ENCODE measurements at places on chromosomes 7 and 10.

DNA sequence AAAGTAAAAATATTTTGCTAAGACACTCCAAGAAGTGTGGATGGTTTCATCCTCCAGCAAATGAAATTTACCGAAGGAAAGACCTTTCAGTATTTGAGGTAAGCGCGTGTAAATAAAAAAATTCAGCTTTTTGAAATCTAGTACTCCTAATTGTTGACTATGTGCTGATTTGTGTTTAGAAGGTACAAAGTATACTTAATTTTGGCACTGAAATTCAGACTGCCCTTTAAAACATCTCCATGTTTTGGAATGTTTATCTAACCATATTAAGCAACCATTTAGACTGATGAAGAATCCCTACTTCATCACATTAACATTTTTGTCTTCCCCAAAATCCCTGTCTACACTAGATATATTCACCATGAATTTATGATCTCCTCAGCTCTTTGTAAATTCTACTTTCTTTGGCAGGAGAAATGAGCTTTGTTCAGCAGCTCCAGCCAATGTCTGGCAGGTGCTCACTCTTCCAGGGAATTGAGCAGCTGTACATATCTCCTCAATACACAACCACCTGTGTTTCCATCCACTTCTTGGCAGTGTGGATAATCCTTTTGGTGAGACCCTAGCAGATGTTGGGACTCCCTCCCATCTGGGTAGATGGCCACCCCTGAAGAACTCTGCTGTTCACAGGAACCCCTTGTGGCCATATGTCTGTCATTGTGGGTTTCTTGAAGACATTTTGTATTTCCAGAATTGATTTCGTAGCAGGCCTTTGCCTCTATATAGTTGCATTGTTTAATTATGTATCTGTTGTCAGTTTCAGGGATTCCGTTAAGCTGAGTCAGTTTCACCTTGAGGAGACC is 129.4 kb upstream of the SAMD8 start:
- no peak for DNase-seq

GRCh38 chr7:1096156-1097119 is 8.5 kb downstream of the GPER1 start:
- no peak for DNase-seq

DNA sequence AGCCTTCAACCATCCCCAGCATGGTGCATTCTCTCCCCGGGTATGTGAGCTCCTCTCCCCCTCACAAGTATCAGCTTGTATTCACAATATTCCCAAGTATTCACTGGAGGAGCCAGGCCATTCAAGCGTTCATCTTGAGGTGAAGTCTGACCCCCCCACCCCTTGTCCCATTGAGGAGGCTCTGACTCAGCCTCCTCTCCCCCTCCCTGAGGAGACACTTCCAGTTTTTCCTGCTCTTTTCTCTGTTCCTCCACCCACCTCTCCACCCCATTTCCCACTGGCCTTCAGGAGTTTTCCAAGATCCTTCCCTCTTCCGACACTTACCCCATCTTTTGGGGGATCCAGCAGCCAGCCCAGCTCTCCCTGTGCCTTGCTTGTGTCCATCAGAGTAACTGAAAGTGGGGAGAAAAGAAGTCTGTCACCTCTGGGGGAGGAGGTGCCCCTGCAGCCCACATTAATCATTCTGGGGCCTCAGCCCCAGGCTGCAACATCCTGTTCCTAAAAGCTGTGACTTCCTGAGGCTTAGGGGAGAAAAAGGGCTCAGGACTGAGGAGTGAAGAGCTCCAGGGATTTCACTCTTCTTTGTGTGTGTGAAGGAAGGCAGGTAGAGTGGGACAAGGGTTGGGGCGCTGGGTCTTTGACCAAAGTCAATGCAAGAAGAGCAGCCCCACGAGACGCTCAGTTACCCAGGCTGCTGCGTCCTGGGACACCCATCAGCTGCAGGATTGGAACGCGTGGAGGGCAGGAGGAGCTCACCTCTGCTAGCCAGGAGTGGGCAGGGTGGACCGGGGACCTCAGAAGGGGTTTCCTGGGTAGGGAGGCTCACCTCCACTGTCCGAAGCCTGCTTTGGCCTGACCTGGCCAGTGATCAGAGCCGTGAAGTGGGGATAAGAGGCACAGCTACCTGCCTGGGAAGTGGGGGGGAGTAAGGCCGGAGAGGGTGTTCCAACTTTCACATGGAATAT is 1.1 kb downstream of the EPHA1 start:
- DNase-seq = no peak

- DNase-seq = no peak
Measured at GRCh38 chr7:50315739-50316671, 11.5 kb downstream of the IKZF1 start.

DNA sequence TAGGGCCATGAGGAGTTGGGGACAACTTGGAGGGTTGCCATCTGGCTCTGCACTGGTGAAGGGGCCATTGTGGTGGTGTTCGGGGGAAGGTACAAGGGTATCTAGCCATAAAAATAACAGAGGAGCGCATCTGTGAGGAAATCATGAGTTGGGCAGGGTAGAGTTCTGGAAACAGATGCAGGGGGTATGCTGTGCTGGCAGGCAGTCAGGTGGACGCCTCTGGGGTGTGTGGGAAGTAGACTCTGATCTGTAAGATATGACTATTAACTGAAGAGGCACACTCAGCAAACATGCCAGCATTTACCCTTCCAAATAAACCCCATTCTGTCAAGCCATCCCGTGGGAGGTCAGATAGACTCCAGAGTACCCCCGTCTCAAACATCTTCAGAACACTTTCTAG is 79.8 kb downstream of the CLEC2L start:
- no peak for DNase-seq

DNA sequence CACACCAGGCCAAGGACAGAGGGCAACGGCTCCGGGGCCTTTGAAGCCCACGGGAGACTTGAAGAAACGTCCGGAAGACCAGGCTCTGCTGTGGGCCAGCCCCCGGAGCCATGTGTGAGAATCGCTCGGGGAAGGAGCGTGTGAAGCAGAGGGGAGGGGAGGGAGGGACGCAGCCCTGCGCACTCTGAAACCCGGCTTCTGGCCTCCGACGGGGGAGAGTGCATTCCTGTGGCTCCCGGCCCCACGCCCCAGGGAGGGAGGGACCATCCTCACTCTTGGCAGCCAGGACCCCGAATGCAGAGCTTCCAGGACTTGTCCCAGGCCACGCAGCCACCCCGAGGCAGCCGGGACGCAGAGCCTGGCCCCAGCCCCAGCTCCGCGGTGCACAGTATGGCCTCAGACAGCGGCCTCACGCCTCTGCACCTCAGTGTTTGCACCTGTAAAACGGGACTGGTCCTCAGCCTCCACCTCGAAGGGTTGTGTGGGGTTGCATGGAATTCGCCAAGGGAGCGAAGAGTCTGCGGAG is 67.4 kb downstream of the PDGFA start:
- no peak for DNase-seq

DNA sequence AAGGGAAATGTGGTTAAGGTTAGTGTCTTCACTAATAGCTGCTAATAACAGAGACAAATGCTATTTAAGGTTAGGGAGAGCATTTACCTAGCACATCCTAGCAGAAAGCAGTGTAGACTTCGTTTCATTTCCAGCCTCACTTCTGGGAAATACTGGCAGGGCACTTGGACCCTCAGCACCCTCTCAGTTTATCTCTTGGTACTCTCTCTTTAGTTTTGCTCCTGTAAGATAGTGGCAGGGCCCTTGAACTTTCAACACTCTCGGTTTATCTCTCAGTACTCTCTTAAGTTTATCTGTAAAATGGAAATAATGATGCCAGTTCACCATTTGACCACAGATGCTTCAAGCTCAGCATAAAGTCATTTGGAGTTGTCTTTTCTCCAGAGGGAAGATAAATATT is 118.4 kb downstream of the MBL2 start:
- DNase-seq = no peak

GRCh38 chr7:151850491-151851124 is 26.3 kb downstream of the PRKAG2 start:
- no peak for DNase-seq

- DNase-seq = no peak
Measured at GRCh38 chr7:47128700-47129099, 453.2 kb downstream of the TNS3 start.

- peak; percentile 0 for DNase-seq
Measured at GRCh38 chr10:28432210-28432676, 100.7 kb upstream of the WAC start.

- DNase-seq = no peak
Measured at GRCh38 chr7:16801111-16801542, 3.7 kb downstream of the AGR2 start.

DNA sequence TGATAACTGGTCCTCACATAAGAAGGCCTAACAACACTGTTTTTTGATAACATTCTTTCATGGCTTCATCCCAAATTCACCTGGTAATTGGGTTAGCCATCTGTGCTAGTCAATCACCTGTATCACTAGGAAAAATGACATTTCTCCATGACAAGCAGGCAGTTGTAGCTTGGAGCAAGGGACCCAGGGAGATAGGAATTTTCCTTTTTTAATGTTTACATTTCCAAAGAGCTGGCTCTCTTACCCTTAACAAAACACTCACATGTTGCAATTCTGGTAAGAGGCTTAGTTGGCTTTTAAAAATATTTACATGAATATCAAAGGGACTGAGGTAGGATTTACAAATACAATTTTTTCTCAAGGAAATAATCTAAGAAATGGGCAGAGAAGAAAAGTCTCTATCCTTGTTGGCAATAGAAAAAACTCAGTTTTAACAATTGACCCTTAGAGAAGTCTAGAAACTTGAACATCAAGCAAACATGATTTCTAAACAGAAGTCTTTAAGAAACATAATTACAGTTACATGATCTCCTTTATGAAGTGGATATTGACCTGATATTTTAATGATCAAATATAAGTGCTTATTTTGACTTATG is 16.1 kb upstream of the AKR1C1 start:
- DNase-seq = no peak

- DNase-seq = no peak
Measured at GRCh38 chr7:31079824-31080511, 27.9 kb downstream of the ADCYAP1R1 start.

- no peak for DNase-seq
Measured at GRCh38 chr10:14564268-14564744, 210.4 kb downstream of the FAM107B start.

- DNase-seq = no peak
Measured at GRCh38 chr7:51344406-51345138, 28.0 kb upstream of the COBL start.

- DNase-seq = no peak
Measured at GRCh38 chr7:2245883-2246675, 4.1 kb downstream of the NUDT1 start.

- no peak for DNase-seq
Measured at GRCh38 chr10:14282276-14282675, 48.4 kb downstream of the FRMD4A start.

- no peak for DNase-seq
Measured at GRCh38 chr10:22420787-22421517, 75.7 kb downstream of the SPAG6 start.
